ENCODE measurements at places on chromosomes 6 and 20. TPM values are rescaled to one million over a fixed set of nuclear protein-coding genes. Genes with fewer than 3 reads are reported as not detected.

The MED20 gene
- total RNA-seq, result 18.5 TPM

The TINAG gene
- not detected for total RNA-seq

The STX16 gene
- total RNA-seq, result 130 TPM

- DNase-seq, result no peak
These were observed 137.9 kb downstream of the DLL1 start for GRCh38 chr6:170152989-170153388.

DNA sequence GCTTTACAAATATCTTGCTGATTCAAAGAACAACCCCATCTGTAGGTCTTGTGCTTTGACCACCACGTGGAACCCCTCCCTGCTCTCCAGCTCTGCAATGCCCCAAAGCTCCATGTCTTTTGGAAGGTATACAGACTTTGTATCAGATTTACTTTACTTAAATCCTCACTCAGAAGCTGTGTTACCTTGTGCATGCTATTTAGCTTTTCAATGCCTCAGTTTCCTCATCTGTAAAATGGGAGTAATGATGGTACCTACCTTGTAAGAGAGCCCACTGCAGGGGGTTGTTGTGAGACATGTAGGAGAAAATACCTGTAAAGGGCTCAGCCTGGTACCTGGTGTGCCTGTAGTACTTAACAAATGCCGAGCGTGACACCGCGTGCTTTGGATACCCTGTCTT is 200.2 kb upstream of the CHD6 start:
- DNase-seq, result no peak

GRCh38 chr20:62949962-62950361 is 2.5 kb upstream of the SLC17A9 start:
- DNase-seq, result no peak

DNA sequence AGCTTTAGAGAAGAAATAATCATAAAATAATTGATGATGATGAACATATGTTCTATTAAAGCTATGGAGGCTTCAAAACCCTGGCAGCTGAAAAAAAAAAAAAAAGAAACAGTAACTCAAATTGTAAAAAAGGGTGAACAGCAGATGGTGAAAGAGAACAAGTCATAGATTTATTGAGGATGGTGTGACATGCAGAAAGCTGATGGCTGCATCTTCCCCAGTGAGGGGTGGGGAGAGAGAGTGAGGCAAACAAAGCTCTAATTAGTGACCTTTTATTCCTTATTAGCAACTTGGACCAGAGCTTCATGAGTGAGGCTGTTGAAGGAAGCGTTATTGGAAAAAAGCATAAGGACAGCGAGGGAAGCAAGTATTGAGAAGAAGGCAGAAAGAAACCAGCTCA is 191.7 kb downstream of the EDN1 start:
- DNase-seq, result no peak

DNA sequence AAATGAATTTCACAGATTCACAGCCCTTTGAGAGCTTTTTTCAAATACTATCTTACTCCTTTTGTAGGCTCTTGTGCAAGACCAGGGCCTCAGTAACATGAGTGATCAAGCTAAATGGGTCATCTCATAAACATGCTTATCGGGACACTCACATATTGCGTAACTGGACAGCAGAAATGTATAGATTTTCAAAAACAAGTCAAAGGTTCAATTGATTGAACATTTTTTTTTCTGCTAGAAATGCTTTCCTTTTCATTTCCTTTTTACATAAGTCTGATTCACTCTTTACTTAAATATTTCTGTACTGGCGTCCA is 8.7 kb upstream of the SALL4 start:
- no peak for DNase-seq

- DNase-seq, result no peak
These were observed 18.1 kb downstream of the KCTD20 start for GRCh38 chr6:36460916-36461315.

GRCh38 chr20:1757072-1757471 is 99.5 kb upstream of the SIRPG start:
- DNase-seq, result no peak

DNA sequence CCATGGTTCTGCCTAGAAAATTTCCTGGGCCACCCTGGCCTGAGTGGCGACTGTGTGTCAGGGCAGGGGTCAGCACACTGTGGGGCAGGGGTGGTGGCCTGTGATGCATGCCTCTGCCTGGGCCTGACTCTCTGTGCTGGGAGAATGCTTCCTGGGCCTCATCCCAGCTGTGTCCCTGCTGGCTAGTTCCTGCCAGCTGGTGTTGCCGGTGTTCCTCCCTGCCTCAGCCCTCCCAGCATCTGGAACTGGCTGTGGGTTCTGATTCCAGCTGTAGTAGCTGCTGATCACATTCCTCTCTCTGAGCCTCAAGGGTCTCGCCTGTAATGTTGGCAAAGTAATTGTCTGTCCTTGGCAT is 101.5 kb downstream of the SYCP2 start:
- DNase-seq, result no peak

GRCh38 chr6:56911847-56912246 is 43.1 kb upstream of the BEND6 start:
- DNase-seq, result no peak

All from activated naive CD4-positive, alpha-beta T cell treated with anti-CD3 and anti-CD28 coated beads, Interleukin-2, amount 50 U/mL, for 72 hours (primary cell).